Astrocyte of the spinal cord (primary cell): ENCODE measurements at places on chromosomes 5 and 9.

- peak; percentile 29 for DNase-seq
Observed at GRCh38 chr5:32096891-32097595, 77.1 kb downstream of the GOLPH3 start.

DNA sequence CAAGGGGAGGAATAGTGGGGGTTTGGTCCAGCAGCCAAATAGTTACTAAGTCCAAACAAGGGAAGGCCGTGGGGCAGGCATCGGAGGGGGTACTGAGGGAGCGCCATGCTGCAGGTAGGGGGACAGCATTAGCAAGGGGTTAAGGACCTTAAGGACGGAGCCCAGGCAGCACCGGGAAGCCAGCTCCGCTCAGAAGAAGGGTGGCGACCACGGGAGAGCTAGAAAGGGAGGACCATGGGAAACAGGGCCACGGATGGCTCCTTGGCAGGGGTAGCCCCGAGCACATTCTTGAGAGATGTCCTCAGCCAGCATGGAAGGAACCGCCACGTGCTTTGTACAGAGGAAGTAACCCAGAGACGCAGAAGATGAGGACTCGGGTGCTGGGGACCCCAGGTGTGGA lies 76.2 kb upstream of the STXBP1 start:
- no peak for DNase-seq

DNA sequence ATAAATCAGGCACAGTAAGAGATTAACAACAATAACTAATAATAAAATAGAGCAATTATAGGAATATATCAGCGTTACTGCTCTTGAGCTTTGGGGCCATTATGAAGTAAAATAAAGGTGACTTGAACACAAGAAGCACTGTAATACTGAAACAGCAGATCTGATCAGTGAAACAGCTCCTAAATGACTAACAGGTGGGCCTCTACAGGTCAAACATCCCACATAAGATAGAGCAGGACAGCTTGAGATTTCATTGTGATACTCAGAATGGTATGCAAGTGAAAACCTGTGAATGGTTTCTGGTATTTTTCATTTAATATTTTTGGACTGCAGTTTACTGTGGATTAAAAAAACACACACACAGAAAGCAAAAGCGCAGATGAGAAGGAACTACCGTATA lies 24.0 kb upstream of the MAP3K1 start:
- DNase-seq = no peak

GRCh38 chr5:176446884-176447590 lies 1.1 kb upstream of the FAF2 start:
- DNase-seq = peak; percentile 8

GRCh38 chr5:77211691-77212047 lies 1.2 kb downstream of the PDE8B start:
- no peak for DNase-seq

GRCh38 chr5:43038496-43038989 lies 1.6 kb downstream of the ANXA2R start:
- peak; percentile 90 for DNase-seq

GRCh38 chr5:136063778-136064465 lies 35.1 kb downstream of the TGFBI start:
- no peak for DNase-seq

DNA sequence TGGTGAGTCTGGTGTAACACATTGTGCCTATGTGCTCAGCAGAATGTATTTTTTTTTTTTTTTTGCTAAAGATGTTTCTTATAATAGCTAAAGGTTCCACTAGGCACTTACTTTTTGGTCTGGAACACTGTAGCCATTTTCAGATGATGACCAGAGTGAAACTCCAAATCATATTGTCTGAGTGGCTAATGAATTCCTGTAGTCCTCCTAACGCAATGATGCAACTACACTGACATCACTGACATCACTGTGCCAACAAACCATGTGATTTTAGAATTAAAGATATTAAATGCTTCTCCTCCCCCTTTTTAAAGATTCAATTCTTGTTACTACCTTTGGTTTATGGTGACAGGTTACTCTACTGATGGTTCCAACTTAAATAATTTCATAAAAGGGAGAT lies 28.8 kb downstream of the JAKMIP2 start:
- no peak for DNase-seq

- no peak for DNase-seq
Observed at GRCh38 chr9:133606708-133607025, 2.5 kb downstream of the FAM163B start.

GRCh38 chr5:102955488-102955887 lies 164.4 kb downstream of the GIN1 start:
- no peak for DNase-seq

- no peak for DNase-seq
Observed at GRCh38 chr5:9877488-9877887, 247.3 kb upstream of the TAS2R1 start.

- DNase-seq = peak; percentile 52
Observed at GRCh38 chr5:169548315-169548714, 35.3 kb upstream of the SPDL1 start.

- DNase-seq = peak; percentile 82
Observed at GRCh38 chr9:128192601-128193371, 1.4 kb upstream of the CIZ1 start.

GRCh38 chr5:78252715-78253114 lies 41.8 kb downstream of the AP3B1 start:
- DNase-seq = no peak
